ENCODE measurements at places on chromosomes 16 and 17.

DNA sequence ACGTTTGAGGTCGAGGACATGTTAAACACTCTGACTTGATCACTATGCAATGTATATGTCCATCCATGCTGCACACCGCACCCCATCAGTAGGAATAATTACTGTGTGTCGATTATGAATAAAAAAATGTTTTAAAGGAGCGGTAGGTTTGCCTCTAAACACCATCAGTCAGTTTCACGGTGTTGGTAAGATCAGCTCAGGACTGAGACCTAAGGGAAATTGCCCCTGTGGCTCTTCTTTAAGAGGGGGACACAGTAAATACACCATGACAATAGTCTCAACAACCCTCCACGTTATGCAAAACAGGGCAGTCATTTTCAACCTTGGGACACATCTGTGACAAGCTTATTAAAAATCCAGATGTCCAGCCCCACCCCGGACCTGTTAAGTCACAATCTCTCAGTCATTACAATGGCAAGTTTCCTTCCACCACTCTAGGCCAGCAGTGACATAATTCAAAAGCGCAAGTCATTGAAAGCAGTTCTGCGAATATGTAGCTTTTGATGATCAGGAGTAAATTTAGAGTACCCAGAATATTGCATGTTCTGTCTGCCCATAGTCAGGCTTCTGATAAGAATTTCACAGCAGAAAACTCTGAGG lies 1.2 kb downstream of the ATMIN start:
- DNase-seq: no peak

- no peak for DNase-seq
These were observed 28.0 kb upstream of the MRPS23 start for GRCh38 chr17:57877803-57878377.

- DNase-seq: no peak
These were observed 428 bp upstream of the SALL1 start for GRCh38 chr16:51151435-51151960.

GRCh38 chr17:4270736-4271135 lies 7.0 kb upstream of the ANKFY1 start:
- DNase-seq: no peak

DNA sequence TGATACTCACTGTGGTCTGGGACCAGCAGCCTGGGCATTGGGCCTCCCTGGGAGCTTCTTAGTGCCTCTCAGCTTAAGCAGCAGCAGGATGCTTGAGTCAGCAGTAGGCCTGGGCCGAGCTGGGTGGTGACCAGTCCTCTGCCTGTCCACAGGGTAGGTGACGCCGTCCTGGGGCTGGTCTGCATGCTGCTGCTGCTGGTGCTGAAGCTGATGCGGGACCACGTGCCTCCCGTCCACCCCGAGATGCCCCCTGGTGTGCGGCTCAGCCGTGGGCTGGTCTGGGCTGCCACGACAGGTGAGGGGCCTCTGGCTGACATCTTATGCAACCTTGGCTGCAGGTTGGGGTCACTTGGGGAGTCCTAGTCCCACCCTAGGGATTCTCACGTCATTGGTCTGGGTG lies 7.4 kb downstream of the SLC26A11 start:
- DNase-seq: no peak

DNA sequence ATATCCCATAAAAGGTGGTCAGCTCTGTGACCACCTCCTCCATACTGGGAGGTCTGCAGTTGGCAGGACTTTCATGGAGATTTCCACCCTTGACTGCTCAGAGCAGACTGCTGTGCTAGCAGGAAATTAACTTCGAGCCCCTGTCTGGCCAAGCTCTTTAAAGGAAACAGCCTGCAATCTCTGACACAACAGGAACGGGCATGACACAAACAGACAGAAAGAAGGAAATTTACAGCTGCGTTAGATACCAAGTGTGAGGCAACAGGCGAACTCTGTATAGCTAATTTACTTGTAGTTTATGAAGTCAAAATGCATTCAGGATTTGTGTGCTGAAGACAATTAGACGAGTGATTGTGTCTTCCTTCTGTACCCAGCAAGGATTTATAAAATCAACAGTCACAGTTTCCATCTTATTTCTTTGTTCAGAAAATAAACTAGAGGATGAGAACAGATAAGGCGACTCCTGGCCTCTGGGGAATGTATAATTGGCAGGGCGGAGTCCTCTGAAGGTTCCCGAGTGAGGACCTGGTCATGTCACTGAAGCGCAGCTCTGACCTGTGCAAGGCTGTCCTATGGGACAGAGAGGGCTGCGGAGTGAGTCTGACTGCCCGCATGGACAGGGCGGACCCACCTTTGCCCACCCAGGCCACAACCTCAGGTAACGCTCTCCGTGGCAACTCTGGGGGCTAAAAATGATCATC lies 16.1 kb downstream of the WIPI1 start:
- DNase-seq: no peak

DNA sequence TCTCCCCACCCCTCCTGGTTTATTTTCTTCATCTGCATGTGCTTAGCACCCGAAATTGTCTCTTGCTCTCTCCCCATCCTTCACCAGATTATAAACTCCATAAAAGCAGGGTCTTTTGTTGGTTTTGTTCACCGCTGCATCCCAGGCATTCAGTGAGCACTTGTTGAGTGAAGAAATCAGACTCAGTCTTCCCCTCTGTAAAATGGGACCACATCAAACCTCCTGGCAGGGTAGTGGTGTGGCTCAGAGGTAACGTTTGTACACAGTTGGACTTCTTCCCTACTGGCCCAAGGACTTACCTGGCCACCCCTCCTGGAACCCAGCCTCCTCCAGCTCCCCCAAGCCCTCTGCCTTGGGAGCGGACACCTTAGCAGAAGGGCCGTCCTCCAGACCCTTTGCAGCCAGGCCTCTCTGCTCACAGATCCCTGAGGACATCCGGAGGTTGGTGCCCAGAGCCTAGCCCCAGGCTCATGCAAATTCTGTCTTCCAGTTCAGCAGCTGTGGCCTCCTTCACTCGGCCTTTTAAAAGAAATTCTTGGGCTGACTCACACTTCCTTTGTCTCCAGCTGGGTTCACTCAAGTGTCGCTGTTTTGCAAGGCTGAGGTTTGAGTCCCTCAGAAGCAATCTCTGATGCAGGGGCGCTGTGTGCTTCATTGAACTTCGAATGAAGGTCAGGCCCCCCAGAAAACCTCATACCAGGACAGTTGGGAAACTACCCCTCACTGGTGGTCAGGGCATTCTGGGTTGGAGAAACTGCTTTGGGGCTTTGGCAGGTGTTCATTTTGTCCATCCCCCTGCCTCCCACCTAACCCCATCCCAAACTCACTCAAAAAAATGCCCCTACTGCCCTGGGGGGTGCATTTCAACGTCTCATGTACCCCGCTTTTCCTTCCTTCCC lies 16.8 kb upstream of the RMI2 start:
- no peak for DNase-seq

DNA sequence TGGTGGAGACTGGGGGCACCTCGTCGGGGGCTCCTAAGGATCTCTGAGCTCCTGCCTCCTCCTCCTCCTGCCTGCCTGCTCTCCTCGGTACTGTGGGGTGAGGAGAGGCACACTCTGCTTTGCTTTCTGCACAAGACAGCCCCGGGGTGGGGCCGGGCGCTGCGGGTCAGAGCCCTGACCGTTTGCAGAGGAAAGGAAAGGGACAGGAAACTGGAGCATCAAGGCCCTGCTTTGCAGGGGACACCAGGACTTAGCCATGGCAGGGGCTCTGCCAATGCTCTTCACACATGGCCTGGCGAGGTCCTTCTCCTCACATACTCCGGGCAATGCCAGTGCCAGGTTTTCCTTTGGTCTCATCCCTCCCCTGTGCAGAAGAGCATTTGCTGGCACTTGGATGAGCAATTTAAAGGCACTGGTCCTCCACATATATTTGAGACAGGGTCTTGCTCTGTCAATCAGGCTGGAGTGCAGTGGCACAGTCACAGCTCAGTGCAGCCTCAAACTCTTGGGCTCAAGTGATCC lies 23.8 kb upstream of the DOC2B start:
- no peak for DNase-seq

DNA sequence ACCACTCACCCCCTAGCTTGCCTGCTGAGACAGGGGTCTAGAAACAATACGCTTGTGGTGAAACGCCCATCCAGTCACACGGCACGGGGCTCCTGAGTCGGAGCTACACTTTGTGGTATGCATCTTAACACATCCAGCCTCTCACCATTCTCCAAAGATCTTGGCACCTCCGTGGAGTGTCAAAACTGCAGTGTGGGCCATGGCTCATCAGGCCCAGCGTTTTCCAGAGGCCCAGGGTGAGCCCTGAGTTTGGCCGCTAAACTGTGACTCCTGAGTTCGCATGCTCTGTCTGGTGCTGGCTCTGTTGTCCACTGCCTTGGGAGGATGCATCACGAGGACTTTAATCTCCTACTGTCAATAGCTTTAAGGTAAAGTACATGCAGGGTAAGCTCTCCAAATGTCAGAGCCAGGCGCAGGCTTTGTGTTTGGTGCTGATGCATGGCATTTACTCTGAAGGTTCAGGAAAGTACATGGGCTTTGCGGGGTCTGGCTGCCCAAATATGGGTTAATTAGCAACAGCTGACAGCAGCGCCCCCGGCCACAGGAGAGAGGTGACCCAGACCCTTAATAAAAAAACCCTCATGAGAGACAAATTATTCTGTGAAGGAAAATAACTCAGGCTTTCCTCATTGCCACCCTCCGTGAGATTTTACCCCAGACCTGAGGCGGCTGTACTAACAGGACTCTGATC lies 118.4 kb downstream of the CCDC182 start:
- DNase-seq: no peak

DNA sequence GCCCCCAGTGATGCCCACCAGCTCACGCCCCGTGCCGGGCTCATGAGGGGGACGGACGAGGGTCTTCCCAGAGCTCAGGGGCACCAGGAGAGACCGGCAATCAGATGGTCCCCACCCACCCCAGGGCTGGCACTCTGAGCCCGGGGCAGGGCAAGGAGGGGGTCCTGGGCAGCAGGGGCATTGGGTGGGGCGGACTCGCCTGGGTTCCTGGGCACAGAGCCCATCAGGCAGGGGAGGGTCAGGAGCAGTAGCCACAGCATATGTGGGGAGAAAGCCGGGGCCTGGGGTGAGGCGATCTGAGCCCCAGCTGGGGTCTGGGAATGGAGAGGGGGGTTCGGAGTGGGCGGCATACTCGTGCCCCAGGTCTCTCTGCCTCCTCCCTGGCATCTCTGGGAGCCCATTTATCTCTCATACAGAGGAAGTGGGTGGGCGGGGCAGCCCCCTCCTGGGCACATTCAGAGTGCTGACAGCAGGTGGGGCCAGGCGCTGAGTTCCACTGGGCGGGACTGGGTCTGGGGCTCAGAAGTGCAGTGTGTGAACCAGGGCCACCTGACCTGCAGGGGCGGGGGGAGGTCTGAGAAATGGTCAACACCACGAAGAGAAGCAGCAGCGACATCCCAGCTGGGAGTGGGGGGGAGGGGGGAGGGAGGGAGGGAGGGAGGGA lies 20.5 kb upstream of the UBE2I start:
- DNase-seq: no peak

GRCh38 chr16:2838928-2839327 lies 8.8 kb downstream of the ZG16B start:
- peak; percentile 32 for DNase-seq

DNA sequence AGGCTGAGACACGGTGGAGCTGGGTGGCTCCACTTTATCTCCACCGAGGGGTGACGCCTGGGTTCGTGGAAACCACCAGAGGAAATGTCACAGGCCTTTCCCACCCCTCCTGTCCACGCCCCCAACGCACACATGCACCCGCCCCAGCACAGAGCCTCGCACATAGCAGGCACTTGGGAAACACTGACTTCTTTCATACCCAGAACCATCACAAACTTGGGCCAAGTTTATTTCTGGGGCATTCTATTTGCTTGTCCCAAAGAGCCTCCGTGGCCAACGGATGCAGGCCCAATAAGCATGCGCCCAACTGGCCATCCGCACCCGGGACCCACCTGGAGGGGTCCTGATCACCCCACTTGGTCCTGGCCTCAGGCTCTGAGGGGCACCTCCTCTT lies 3.3 kb downstream of the BCAR1 start:
- DNase-seq: no peak

- no peak for DNase-seq
These were observed 262.4 kb upstream of the CDH8 start for GRCh38 chr16:62298600-62298999.

GRCh38 chr17:74453665-74454196 lies 12.7 kb upstream of the CD300A start:
- peak; percentile 45 for DNase-seq

- DNase-seq: no peak
These were observed 44.1 kb downstream of the CFDP1 start for GRCh38 chr16:75389096-75389690.

DNA sequence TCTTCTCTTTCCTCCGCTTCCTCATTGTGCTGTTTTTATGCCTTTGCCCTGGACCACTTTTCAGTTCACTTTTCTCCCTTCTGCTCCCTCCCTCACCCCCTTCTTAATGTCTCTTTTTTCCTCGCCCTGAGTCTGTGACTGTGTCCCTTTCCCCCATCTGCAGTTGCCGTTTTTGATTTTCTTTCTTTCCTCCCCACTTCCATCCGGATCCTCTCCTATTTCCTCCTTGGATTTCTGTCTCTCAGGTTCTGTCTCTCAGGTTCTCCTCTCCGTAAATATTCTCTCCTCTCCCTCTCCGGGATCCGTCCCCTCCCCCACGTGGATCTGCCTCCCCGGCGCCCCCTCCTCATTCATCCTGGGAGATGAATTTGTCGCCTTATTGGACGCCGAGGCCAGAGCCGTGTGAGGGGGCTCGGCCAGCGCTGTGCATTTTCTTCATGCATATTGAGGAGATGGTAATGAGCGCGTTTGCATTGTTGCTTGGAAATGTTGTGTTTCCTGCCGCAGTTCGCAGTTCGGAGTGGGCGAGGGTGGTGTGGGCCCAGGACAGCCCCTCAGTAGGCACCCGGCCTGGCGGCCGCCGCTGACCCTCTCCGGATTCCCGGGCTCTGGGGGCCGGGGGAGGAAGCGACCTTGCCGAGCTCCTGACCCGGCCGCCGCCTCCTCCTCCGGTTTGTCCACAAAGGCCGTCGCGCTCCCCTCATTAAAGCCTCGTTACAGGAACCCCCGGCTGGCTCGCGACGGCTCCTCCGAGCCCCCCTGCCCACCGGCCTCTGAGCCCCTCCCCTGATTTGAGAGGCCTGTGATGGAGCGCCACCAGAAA lies 4.5 kb upstream of the IRX3 start:
- no peak for DNase-seq

DNA sequence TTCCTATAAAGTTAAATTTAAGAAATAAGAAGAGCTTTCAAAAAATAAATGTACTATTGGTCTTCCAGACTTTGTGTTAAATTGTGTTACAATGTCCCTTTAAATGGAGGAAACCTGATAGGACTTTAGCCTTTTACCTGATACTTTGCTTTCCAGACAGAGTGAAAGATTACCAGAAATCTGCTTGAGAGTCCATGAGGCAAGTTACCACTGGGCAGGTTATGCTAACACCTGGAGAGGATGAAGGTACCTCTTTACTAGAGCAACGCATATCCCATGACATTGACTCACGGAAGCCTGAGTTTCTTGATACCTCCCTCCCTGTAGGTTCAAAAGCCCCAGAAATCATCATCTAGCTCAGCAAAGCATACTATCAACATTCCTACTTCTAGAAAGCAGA lies 143.9 kb upstream of the C17orf78 start:
- DNase-seq: no peak

DNA sequence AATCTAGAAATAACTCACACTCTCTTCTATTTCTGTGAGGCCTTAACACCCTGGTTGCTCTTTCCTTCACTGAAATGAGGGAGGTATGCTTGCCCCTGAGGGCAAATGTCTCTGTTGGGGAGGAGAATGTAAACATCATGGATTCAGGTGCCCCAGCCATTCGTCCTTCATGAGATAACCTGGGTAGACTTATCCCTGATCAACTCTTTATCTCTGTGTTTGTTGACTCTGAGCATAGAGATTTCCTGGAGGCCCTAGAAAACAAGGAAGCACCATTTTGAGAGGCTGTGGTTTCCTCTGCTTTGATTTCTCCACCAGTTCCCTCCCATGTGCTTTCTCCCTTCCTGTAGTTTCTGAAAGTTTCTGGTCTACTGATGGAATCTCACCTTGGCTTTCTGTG lies 77.3 kb downstream of the PHKB start:
- no peak for DNase-seq
